ENCODE measurements at places on chromosomes 11 and 22.
A peak's percentile ranks its signal among the peaks of the same experiment; 100 is the strongest.

DNA sequence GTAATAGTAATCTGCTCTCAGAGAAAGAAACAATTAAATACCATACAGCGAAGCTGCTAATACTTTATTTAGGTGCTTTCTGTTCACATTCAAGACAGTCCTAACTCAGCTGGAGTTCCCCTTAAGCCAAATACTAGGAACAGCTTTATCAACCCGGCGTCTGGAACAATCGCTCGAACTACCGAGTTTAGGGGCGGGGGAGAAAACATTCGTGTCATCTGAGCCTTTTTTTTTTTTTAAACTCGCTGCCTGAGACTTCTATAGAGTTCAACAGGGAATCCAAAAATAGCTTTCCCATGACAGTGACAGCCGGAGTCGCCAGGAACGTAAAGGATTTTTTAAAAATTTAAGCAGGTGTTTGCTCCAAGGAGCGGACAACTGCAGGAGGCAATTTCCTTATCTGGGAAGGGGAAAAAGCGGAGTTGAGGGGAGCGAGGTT is 852 bp downstream of the TRAF6 start:
- no peak for DNase-seq

GRCh38 chr11:12097219-12097618 is 13.2 kb upstream of the MICAL2 start:
- DNase-seq, result no peak

DNA sequence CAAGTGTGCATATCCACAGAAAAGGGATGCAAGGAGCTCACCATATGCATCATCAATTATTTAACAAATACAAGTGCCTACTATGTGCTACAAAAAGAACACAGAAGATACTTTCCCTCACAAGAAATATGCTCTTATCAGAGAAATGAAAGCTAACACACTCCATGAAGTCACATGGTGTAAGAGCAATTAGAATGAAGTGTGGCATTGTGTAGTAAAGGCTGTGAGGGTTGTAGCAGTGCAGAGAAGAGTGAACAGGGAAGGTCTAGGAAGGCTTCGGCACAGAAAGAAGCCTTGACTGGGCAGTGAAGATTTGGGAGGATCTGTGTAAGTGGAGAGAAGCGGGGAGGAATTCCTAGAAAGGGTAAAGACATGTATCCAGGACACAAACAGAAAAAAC is 22.5 kb downstream of the PPP2R1B start:
- no peak for DNase-seq

DNA sequence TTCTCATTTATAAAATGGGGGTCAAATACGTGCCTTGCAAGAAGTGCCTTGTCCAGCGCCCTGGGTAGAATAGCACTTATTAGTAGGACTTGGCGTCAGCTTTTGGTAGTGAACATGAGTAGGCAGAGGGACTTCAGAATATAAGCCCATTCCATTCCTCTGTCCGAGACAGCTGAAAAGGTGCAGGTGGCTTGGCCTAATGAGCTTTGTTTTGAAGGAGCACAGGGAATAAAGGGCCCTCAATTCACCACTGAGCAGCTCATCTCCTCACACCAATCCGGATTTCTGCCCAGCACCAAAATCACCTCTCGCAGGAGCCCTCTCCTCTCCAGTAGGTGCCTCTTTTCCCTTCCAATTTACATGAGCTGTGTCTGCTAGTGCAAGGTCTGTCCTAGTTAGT is 91.2 kb downstream of the DSCAML1 start:
- DNase-seq, result no peak

GRCh38 chr11:22337596-22338485 is at the start of gene SLC17A6:
Gene SLC17A6, plus strand, starts transcription at chr11:22338381. Its CDS starts 153 bp downstream, at chr11:22338534.
- no peak for DNase-seq

GRCh38 chr11:134333946-134334345 is 2.2 kb downstream of the GLB1L2 start:
- DNase-seq, result no peak

DNA sequence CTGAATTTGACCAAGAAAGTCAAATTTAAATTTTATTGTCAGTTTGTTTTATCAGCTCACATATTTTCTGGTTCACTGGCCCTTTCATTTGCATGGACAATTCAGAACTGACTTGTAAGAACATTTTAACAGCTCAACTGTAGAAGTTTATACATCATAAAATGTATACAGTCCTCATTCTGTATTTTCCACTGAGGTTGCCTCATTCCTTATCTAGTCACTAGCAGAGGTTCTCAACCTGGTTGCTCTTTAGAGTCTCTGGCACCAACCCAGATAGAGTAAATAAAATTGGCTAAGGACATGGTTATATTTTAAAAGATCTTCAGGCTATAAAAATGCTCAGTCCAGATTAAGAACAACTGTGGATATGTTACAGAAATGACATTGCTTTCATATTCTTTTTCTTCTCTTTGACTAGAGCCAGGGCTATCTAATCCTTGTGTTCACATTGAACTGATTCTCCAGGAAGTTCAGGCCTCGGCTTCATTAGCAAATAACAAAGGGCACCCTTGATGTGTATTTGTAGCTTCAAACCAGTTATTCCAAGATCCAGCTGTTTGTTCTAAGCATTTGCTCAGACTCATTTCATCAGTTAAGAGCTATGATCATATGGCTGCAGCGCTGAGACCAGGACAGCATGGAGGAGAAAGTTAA is 782.5 kb downstream of the ETS1 start:
- no peak for DNase-seq

DNA sequence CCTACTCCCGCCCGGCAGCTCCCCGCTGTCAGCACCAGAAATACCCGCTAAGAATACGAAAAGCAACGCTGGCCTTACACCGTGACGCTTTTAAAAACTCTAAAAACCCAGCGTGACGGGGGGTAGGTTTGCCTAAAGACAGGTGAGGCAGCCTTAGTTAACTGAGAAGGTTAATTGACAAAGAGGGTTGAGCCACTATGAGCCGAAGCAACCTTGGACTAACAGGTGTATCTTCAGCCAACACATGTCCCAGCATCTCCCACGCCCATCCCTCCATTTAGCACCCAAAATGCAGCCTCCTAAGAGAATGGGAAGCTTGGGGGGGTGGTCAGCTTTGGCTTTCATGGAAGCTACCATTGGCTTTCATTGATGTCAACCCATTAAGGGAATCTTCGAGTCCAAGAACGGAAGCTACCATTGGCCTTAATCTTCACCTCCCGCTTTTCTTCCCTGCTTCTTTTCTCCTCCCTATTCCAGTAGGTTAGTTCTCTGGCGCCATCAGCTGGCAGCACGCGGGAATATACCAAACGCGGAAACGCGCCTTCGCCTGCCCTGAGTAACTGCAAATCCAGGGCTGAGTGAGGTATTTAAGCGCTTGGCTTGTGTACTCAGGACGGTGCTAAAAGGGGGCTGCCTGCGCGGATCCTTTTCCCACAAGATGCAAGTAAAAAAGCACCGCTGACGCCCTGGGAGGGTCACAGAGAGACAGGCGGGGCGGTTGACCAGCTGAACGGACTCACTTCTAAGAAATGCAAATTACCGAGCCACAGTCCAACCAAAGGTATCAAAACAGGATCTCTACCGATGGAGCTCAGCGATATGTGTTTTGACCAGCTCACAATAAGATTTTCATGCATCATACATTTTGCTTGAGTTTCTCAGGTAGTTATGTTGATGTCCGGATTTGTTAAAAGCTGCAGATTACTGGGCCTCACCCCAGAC is 38.5 kb upstream of the GLYATL1 start:
- DNase-seq, result peak; percentile 32

- DNase-seq, result no peak
These were observed 23.0 kb upstream of the GDPD4 start for GRCh38 chr11:77324508-77324907.

DNA sequence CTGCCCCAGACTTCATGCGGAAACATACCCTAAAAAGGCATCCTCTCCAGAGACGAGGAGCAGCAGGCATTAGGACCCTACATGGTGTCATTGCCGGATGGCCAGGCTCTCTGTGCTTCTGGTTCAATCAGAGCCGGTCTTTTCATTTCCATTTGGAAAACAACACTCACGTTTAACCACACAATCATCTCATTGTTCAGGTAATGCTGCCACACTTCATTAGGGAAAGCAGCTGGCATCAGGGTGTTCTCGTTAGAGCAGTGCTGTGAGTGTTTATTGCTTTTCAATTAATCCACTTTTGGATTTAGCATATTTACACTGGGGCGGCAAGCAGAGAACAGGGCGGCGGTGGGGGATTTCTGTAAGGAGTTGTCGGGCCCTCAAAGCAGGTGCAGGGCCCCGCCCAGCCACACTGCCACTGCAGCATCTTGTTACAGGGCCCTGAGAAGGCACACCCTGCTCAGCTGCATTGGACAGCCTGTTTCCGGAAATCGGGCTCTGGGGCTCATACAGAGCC is 338.6 kb downstream of the SHANK2 start:
- no peak for DNase-seq

DNA sequence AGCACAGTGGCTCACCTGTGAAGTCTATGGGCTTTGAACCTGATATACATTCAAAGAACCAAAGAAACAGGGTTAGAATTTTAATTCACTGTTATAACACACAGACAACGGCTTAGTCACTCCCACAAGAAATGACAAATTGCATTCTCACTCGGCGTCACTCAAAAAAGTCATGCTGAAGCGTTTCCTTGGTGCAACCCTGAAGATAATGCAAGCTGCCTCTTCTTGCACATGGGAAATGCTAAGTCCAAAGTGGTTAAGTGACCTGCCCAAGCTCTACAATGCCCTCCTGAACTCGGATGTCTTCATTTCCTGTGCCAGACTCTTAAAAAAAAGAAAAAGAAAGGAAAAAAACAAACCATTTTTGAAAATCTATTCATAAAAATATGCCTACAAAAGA is 10.0 kb downstream of the LGR4 start:
- DNase-seq, result no peak

GRCh38 chr22:22720201-22720723 is 75.8 kb downstream of the GGTLC2 start:
- peak; percentile 18 for DNase-seq

GRCh38 chr22:48673806-48674500 is 1153.7 kb downstream of the BRD1 start:
- DNase-seq, result no peak

GRCh38 chr11:21492931-21493330 is 700.0 kb upstream of the ANO5 start:
- no peak for DNase-seq

- DNase-seq, result no peak
These were observed 10.6 kb upstream of the DGKZ start for GRCh38 chr11:46336563-46337180.

GRCh38 chr22:22031183-22031945 is 48.8 kb upstream of the TOP3B start:
- no peak for DNase-seq

DNA sequence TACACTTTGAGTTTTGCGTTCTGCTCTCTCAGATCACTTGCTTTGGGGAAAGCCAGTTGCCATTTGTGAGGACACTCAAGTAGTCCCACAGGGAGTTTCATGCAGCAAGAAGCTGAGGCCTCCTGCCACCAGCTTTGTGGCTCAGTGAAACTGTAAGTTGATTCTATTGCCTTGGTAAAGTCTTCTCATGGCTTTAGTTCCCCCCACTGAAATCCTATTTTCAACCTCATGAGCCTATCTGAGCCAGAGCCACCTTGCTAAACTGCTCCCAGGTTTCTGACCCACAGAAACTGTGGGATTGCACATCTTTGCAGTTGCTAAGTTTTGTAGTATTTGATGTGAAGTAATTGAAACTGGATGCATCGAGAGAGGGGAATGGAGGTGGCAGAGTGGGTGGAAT is 85.4 kb upstream of the TOP3B start:
- DNase-seq, result no peak

GRCh38 chr11:79249295-79249993 is 191.4 kb downstream of the TENM4 start:
- no peak for DNase-seq

DNA sequence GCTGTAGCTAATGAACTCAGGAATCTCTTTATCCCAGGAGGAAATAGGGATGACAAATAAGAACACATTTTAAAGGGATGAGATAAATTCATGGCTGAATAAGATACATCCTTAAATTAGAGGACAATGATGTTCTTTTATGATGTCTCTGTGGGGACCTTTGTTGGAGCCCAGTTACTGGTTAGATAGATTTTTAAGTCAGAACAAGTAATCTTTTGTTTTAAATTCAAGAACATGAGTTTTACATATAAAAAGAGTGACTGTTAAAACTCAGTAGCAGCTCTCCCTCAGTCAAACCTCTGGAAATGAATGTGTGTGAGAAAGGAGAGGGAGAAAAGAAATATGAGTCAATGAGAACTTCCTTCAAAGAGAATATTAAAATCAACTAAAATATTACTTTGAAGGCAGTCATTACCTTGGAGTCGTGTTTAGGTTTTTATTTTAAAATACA is 241.6 kb downstream of the SWAP70 start:
- no peak for DNase-seq

GRCh38 chr22:25202290-25202921 is 2.7 kb downstream of the CRYBB3 start:
- DNase-seq, result peak; percentile 45

GRCh38 chr11:32456864-32457263 is 21.5 kb upstream of the WT1 start:
- DNase-seq, result no peak

DNA sequence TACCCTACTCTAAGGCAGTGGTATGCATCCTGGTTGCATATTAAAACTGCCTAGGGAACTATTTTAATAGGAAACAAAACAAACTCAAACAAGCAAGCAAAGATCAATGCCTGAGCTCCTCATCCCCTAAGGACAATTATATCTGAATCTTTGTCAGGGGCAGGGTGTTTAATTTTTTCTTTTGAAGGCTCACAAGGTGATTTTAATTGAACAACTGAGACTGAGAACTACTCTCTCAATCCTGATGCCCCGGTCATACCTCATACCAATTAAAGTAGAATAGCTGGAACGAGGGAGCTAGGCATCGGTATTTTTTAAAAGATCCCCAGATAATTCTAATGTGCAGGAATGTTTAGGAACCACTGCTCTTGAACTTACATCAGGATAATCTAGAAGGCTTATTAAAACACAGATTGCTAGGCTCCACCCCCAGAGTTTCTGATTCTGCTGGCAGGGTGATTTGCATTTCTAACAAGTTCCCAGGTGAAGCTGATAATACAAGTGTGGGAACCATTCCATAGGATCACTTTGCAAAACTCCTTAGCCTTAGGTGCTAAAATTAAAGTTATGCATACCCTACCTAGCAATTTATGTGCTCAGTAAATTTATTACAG is 416.5 kb downstream of the GUCY1A2 start:
- no peak for DNase-seq

- DNase-seq, result peak; percentile 43
These were observed 9.9 kb downstream of the NARS2 start for GRCh38 chr11:78564490-78565467.

DNA sequence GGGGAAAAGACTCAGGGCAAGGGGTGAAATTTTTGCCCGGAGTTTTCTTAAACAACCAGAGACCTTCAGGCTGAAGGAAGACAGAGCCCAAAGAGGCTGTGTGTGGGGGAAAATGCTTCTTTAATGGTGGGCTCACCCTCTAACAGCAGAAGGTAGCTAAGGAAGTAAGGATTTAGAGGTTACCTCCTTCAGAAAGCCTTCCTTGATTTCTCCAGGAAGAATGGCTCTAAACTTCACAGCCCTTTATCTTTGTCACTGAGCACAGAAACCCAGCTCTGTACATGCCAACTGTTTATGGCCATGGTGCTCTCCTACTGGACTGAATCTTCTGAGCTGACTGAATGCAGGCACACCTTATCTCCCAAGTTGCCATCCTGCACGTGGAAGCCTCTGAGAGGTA is 196.0 kb downstream of the TENM4 start:
- no peak for DNase-seq

Measured in Panc1 (cell line).